ENCODE measurements at places on chromosomes 6 and 20. TPM values are rescaled to one million over a fixed set of nuclear protein-coding genes. Genes with fewer than 3 reads are reported as not detected.
A peak's percentile ranks its signal among the peaks of the same experiment; 100 is the strongest.

The MCHR2 gene
- not detected for polyA plus RNA-seq

The FOXQ1 gene
- polyA plus RNA-seq: 0.08 TPM

The ZBTB46 gene
- polyA plus RNA-seq: 24.7 TPM

The MCM9 gene
- 14.1 TPM for polyA plus RNA-seq

The PNPLA1 gene
- polyA plus RNA-seq: 0.27 TPM

GRCh38 chr6:17470938-17471327 lies 77.5 kb downstream of the CAP2 start:
- DNase-seq: no peak

DNA sequence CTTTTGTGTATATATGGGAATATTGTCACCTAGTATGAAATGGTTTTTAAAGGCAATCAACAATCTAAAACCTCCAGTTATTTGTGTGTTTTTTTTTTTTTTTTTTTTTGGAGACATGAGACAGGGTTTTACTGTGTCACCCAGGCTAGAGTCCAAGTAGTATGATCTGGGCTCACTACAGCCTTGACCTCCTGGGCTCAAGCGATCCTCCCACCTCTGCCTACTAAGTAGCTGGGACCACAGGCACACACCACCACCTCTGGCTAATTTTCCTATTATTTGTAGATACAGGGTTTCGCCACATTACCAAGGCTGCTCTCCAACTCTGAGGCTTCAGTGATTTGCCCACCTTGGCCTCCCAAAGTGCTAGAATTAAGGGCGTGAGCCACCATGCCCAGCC lies 349.9 kb downstream of the UTRN start:
- no peak for DNase-seq

DNA sequence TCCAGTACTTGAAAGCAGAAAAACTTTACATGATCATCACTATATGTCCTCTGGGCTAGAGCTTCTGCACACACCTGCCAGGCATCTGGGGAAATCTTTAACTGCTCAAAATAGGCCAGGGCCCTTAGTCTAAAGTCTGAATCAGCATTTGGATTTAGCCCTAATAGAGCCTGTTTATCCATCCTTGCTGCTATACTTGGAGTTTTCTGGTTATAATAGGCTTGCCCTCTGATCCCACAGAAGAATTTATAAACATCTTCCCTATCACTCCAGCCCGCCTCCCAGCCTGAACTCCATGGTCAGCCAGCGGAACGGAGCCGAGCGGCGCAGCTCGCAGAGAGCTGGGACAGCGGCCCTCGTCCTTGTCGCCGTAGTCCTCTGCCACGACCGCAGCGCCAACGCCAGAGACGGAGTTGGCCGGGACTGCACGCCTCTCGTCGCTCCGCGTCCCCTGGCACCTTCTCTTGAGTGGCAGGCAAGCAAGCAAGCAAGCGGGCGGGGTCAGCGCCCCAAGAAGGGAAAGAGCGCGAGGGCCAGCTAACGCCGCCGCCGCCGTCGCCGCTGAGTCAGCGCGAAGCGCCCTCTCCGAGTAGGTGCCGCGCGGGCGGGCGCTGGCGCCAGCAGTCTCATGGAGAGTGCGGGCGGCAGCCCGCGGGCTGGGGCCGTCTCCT lies 25.4 kb upstream of the ASIP start:
- peak; percentile 67 for DNase-seq

GRCh38 chr6:170438402-170438753 lies 114.7 kb downstream of the PSMB1 start:
- DNase-seq: peak; percentile 86

DNA sequence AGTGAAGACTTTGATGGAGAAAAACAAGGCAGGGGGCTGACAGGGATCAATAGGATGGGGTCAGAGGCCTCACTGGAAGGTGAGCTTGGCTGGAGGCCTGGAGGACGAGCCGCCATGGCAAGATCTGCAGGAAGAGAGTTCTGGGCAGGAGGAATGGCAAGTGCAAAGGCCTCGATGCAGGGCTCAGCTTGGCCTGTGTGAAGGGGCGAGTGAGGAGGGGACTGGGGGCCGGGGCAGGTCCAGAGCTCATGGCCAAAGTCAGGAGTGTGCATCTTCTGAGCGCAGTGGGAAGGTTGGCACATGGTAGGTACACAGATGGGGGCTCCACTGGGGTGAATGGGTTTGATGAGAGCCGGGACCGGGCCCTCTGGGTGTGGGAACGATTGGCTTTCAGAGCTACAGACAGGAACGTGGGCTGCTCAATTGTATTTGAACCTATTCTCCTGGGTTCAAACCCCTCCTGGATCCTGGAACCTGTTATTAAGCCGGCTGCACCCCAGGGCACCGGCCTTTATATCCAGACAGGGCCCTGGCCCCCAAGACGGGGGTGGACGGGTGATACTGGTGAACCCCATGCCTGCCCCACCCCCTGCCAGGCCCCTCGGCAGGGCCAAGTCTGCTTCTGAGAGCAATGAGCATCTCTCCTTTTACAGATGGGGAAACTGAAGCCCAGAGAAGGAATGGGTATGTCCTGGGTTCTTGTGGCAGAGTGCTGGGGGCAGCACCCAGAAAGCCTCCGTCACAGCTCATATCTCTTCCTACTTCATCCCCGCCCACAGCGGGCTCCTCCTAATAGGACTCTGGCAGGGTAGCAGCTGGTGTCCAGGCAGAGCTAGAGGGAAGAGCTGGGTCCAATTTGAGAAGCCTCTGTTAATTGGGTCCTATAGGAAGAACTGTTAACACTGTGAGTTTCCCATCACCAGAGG lies 106.1 kb downstream of the CEBPB start:
- DNase-seq: no peak

DNA sequence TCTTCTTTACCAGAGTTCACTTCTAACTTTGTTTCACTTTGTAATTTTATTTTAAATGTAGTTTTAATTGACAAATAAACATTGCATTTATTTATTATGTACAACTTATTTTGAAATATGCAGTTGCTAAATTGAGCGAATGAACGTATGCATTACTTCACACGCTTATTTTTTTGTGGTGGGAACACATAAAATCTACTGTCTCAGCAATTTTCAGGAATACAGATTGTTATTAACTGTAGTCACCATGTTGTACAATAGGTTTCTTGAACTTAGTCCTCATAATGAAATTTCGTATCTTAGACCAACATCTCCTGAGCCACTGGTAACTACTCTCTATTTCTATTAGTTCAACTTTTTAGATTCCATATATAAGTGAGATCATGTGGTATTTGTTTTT lies 46.9 kb downstream of the NKAIN2 start:
- no peak for DNase-seq

GRCh38 chr6:146961831-146962230 lies 242.4 kb upstream of the STXBP5 start:
- DNase-seq: no peak

DNA sequence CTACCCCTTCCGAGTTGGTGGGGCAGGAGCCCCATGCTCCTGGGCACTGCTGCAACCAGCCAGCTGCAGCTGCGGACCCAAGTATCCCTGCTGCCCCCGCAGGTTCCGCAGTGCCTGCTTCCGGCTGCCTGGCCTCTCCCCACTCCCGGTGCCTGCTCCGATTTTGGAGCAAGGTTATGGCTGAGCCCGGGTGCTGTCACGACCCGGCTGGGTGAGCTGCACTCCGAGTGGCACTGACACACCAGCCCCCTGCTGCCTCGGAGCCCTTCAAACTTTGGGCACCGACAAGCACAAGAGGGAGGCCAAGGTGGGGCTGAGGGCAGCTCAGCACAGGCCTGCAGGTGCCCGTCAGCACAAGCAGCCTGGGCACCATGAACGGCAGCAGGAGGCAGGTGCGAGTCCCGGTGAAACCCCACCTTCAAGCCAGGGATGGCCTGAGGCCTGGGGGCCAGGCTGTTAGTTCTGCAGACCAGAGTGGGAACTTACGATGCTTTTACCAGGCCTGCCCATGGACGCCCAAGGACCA lies 25.9 kb upstream of the HACE1 start:
- no peak for DNase-seq

DNA sequence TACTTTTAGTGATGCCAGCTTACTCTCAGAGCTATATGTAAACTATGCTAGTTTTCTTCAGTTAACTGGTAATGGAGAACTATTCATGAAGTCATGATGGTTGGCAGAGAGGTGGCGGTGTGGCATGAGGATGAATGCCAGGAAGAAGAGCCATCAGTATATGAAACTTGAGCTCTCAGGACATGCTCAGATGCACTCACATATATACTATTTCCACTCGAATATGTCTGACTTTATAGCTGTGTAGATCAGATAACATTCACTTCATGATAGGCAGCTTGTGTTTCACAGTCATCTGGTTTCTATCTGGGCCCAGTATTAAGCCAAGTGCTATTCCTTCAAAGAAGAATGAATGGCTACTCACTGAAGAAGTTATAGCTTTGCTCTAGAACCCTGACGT lies 46.2 kb upstream of the CEP85L start:
- DNase-seq: no peak

GRCh38 chr20:31670371-31671228 lies 32.9 kb downstream of the COX4I2 start:
- no peak for DNase-seq

DNA sequence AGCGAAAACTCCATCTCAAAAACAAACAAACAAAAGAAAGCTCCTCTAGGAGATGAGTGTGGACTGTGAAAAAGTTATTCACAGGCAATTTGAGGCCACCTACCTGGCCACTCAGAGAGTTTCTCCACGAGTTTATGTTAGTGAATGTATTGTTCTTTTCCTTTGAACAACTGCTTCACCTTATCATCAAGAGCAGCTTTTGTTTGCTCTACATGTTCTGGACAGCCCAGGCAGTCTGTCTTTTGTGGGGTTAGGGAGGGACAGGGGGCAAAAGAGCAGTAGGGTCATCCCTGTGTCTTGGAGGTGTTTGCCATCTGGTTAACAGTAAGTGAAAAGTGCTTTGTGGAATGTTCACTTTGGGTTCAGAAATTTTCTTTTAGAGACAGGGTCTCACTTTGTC lies 8.0 kb downstream of the CASS4 start:
- no peak for DNase-seq

DNA sequence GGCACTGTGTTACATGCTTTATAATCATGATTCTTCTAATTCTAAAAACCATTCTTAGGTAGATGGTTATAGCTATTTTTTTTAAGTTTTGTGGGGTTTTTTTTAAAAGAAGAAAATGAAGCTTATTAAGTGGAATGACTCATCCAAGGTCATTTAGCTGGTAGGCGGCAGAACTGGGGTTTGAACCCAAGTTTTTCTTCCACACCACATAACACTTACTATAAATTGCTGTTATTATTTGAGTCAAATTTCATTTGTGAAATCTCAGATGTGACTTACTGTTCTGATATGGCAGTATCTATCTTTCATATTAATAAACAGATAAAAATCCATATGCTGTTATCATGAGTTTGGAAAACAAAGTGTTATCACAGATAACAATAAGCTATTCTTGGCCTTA lies 10.4 kb upstream of the COL10A1 start:
- no peak for DNase-seq

- DNase-seq: peak; percentile 10
Measured at GRCh38 chr20:20594171-20594530, 118.3 kb downstream of the RALGAPA2 start.

DNA sequence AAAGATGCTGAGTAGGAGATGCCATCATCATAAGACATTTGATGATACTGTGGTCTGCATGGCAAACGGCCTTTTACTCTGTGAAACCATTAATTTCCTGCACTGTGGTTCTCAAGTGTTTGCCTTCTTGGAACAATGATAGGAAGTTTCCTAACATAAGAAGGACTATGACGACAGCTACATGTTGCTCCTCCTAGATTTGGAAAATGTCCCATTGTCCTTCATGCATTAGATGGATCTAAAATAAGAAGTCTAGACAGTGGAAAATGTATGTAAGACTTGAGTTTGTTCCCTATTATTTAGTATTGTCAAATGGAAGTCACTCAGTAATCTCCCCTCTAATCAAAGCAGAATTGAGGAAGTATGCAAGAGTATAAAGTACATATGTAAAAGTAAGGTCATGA lies 98.5 kb upstream of the TMEM170B start:
- DNase-seq: peak; percentile 31

- DNase-seq: no peak
Measured at GRCh38 chr6:131199568-131200272, 64.5 kb downstream of the AKAP7 start.

DNA sequence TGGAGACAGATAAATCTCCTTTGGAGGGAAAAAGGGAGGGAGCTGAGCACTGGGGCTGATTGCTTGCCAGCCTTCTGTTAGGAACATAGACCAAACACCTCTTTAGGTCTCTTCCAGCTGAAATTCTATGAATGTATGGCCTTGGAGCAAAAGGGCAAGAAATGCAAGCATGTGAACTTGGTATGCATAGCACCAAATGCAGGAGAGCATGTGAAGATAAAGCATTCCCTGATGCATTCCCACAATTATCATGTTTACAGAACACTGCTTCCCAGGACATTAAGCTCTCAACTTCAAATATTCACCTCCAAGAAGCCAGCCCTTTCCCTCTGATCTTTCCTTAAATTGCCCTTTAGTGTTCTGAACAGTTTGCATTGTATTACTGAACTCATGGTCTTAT lies 15.6 kb downstream of the RIPOR2 start:
- DNase-seq: no peak

DNA sequence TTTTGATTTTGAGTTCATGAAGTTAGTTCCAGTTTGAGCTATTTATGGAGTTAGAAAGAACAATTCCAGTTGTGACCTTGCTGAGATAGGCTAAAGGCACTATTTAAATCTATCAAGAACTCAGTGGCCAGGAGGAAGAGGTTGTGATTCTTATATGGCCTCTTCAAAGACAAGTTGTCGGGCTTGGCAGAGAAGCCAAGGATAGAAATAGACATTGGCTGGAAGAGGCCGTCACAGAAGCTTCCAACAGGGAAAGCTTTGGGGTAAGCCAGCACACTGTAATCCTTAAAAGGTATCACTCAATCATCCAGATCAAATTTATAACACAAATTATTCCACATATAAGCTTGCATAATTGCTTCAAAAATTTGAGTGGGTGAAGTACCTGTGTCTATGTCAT lies 286.1 kb downstream of the SYNE1 start:
- peak; percentile 14 for DNase-seq

DNA sequence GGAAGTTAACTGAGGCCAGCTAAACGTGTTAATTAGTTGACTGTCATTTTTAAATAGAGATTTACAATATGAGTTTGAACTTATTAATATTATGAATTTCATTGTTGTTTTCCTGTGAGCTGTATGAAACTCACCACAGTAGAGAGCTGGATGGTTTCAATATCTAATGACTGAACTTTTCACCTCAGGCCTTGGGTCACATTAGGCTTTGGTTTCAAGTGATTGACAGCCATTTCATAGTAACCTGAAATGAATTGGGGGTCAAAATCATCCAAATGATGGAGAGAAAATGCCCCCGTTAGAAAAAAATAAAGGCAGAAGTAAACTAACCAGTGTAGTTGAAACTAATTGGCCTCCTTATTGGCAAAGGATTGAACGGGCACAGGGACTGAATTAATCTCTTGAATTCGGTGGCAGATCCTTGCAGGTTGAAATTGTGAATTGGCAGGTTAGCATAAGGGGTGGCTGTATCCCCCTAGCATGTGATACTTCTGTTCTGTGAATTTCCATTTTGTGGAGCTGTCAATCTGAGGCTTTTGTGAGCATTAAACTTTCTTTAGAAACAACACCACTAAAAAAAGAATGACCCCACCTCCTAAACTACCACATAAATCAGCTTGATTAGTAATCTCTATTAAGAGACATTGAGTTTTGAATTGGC lies 155.1 kb upstream of the MMS22L start:
- DNase-seq: no peak

Data from hindlimb muscle (tissue), 1 donor.